AG09309 (cell line): ENCODE measurements at places on chromosomes 13 and 19.

- no peak for DNase-seq
These were observed 2.1 kb downstream of the TEX30 start for GRCh38 chr13:102771298-102772041.

GRCh38 chr13:82358284-82358683 lies 1524.0 kb downstream of the SLITRK1 start:
- DNase-seq = no peak

DNA sequence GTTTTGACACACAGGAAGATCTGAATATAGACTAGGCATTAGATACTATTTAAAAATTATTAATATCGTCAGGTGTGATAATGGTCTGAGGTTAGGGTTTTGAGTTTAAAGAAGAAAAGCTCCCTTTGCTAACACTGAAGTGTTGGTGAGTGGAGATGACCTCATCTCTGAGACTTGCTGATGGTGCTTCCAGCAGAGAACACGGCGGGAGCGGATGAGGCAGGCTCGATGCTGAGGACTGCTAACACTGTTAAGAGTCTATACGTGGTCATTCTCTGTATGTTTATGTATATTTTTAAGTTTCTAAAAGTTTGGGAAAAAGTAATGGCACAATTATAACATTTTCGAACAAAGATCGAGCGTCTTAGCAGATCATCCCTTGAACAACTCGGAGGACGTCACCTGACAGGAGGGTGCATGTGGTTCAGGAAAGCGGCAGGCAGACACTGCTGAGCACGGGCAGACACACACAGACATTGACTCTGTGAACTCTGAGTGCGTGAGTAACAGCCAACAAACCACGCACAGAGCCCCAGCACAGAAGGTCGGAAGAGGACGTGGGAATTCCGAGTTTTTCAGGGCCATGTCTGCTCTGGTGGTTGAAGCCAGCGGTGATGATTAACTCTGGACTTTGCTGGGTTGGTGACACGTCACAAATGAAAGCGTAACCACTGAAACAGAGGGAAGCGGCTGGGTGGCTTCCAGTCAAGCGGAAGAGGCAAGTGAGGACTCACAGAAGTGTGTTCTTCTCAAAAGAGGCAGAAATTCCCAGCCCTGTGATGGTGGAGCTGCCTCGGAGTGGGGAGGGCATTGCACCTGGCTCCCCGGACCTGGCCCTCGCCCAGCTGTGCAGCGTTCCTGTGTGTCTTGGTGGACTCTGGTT lies 91.9 kb upstream of the TEX29 start:
- DNase-seq = no peak

DNA sequence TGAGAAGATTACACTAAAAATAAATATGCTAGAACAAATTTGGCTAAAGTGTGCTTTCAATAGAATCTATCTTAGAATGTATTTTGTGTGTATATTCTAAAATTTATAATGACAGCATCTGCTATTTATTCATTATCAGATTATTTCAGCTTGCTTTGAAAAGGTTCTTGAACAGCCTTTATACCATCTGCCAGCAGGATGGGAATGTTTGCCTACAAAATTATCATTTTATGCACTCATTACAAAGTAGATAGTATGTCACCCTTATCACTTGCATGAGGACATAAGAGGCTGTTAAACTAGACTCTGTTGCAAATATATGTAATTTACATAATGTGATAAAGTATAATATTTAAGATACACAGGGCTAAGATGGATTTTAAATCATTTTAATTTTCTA lies 1286.9 kb upstream of the PCDH20 start:
- DNase-seq = no peak

DNA sequence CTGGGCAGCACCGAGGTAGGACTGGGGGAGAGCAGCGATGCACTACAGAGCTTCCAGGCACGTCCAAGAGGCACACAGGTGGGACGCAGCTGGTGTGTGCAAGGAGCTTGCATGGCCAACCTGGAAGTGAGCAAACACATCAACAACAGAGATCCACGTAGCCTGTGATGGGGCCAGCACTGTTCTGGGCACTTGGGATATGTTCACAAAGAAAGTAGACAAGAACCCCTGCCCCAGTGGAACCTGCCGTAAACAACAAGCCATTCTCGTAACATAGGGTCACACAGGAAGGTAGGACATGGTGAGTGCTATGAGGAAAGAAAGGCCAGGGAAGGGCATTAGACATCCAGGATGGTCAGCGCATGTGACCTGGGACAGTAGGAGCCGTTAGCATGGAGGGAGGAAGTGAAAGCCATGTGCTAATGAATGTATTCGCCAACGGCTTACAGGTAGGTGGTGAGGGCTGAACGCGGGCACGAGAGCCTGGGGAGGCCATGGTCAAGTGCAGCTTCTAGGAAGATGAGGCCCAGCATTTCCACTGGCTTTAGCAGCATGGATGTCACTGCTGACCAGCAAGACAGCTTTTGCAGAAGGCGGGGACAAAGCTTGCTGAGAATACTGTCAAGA lies 105.5 kb downstream of the TEX26 start:
- DNase-seq = no peak

- no peak for DNase-seq
These were observed 4.3 kb downstream of the CTU1 start for GRCh38 chr19:51103926-51104341.

DNA sequence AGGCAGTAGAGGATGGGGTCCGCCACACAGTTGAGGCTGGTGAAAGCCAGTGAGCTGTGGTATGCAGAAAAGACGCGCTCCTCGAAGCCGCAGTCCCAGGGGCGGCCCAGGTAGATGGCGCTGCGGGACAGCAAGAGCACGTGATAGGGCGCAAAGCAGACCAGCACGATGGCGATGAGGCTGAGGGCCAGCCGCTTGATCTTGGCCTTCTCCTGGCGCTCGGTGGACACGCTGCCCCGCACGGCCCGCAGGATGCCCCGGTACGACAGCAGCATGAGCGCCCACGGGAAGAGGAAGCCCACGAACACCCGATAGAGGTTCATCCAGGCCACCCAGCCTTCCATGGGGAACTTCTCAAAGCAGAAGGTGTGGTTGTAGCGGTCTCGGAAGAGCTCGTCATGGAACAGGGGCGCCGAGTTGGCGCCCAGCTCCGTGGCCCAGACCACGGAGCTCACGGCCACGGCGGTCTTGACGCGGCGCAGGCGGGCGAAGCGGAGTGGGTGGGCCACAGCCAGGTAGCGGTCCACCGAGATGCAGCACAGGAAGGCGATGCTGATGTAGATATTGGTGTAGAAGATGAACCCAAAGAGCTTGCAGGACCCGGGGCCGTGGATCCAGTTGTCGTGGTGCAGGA lies 6.5 kb upstream of the OPA3 start:
- DNase-seq = no peak

GRCh38 chr19:33171222-33171795 lies 22.8 kb upstream of the LRP3 start:
- DNase-seq = no peak

DNA sequence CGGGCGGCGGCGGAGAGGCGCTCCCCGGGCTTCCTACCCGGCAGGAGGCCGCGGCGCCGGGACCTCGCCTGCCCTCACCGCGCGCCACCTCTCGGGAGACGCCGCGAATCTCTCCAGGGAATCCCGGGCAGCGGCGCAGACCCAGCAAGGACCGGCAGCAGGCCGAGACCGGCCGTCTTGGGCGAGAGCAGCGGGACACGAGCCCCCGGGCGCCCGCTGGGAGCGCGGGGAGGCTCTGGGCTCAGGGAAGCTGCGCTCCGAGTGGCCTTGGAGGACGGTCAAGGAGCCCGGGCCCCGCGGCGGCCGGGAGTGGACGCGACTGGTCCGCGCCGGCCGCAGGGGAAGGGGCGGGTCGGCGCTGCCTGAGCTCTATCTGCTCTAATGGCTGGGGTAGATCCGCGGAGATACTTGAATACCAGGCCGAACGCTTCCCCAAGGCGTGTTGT lies 14.7 kb downstream of the CDX2 start:
- no peak for DNase-seq

DNA sequence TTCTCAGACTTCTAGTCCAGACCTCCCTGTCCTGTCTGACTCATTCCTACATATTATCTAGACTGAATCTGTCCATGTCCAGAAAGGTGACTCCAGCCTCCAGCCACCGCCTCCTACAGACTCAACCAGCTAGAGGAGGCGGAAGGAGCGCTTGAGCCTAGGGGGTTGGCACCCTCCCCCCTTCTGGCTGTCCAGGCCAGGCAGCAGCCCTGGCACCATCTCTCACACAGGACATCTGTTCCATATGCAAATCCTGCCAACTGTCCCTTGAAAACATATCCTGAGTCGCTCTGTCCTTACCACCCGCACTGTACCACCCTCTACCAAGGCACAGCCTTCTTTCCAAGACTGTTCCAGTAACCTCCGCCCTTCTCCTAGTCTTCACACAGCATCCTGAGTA lies 150.7 kb upstream of the WASF3 start:
- DNase-seq = no peak

DNA sequence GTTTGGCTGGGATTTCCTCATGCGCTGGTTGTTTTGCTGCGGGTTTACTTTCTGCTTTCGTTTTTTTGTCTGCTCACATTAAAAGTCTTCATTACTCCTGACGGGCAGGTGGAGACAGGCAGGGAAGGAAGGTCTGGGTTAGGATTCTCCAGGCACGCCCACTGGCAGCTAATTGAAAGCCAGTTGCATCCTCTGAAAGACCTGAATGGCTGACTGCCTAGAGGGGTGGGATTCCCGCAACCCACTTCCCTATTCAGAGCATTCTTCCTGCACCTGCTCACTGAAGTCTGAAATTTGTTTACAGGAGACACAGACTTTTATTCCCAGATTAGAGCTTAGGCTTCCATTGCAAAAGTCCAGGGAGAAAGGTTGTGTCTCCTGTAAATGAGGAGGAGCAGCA lies 172.0 kb downstream of the UQCRFS1 start:
- DNase-seq = no peak

DNA sequence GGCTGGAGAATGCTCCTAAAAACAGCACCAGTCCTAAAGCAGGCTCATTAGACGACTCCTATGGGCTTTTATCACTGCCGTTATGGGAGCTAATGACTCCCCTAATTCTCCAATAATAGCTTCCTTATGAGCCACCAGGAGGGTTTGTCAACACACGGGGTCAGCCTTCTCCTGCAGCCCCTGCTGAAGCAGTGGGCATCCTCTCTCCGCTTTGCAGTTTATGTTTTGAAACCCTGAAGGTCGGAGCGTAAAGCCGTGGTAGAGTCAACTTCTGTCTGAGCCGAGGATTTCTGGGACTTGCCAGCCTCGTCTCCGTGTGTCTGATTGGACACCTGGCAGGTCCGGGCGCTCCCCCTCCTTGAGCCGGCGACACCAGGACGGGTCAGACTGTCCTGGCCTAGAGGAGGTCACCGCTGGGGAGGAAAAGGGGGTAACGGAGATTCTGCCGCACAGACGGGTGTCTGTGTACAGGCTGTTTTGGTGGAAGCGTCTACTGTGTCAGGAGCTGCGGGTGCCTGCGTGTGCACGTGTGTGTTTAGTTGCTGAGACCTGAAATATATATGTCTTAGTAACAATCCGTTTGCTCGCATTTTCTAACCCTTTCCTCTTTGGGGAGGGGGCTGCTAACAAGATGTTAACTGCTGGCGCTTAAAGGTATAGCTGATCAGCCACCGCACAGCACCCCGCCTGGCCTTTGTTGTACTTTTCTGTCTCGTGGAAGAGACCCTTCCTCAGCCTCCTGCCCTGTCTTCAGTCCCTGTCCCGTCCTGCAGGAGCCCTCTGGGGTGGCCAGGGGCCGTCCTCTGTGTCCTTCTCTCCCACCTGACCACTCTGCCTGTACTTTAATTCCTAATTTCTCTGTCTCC lies 1.9 kb downstream of the KDM4B start:
- no peak for DNase-seq

GRCh38 chr19:55276720-55277430 lies 3.0 kb downstream of the HSPBP1 start:
- no peak for DNase-seq

- no peak for DNase-seq
These were observed 224.7 kb downstream of the ZNF536 start for GRCh38 chr19:30596813-30597399.

DNA sequence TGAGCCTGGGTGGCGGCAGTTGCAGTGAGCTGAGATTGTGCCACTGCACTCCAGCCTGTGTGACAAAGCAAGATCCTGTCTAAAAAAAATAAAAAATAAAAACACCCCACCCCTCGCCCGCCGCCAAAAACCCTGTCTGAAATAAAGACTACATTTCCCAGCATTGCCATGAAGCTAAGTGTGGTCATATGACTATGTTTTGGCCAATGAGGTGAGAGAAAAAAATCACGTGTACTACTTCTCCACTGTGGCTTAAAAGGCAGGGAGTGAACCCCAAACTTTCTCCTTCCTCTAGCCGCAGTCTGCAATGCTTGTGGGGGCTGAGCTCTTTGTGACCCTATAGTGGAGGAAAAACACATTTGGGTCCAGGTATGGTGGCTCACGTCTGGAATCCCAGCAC lies 54.9 kb downstream of the COLGALT1 start:
- DNase-seq = no peak

DNA sequence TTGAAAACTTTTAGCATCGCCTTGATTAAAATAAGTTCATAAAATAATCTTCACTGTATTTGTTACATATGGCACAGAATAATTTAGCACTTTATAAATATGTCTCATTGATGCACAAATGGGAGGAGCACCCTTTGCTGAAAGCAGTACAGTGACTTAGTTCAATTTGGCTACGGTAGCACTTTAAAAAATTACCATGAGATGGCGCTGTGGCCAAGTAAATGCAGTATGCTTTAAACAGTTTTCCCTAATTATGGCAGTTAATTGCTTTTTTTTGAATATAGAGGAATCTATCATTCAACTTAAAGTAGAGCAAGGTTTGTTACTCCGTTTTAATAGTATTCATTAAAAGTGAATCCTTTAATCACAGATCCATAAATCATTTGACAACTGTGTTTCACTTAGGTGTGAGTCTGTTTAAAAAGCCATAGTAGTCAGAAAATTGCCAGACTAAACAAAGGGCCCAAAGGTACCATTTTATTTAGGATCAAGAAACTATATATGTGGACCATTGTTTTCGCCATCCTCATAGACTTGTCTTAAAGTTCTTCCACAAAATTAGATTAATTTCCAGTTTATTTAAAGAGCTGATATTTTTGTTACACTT lies 34.7 kb upstream of the ESD start:
- peak; percentile 8 for DNase-seq

GRCh38 chr19:51607077-51607476 lies 23.1 kb downstream of the SIGLEC5 start:
- DNase-seq = no peak

GRCh38 chr13:98429977-98430736 lies 146.8 kb downstream of the STK24 start:
- no peak for DNase-seq

DNA sequence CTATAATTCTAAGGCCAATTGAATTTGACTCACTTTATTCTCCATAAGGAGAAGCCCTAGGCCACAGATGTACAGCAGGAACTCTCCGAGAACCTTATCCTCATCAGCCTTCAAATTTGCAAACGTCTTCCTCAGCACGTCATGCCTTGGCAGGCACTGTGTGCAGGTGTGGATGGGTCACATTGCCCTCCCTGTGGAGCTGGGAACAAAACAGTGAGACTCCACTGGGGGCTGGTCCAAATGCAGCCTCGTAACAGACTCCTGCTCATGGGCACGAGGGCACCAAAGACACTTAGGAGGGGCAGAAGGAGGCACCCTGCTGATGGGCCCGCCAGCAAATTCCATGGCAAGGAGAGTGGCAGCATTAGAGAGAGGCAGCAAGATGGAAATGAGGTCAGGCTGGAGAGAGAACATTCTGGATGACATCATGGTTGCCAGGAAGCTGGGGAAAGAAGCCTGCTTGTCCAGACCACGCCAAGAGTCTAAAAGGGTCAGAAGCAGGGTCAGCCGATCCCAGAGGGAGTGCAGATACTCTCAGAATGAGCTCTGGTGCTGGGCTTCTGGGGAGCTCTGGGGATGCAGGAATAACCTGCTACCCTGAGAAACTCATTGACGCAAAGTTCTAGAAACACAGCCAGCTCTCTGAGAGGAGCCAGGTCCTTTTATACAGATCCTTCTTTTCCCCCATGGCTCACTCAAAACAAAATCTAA lies 242.2 kb downstream of the B3GLCT start:
- DNase-seq = no peak
